Aortic smooth muscle cell (primary cell): ENCODE measurements at places on chromosomes 13 and 19. TPM values are rescaled to one million over a fixed set of nuclear protein-coding genes. Genes with fewer than 3 reads are reported as not detected.

Gene ZNF616
- total RNA-seq = 8.7 and 9.0 TPM in 2 replicates

Gene OVOL3
- total RNA-seq = not detected in 2 replicates

Gene CDX2
- total RNA-seq = not detected in 2 replicates

Gene TUBA3C
- total RNA-seq = not detected in 2 replicates

Gene PLIN5
- not detected in 2 replicates for total RNA-seq

Gene GPATCH1
- 5.8 and 7.5 TPM in 2 replicates for total RNA-seq

Gene DAPK3
- 124 and 128 TPM in 2 replicates for total RNA-seq

Gene KLF1
- total RNA-seq = not detected in 2 replicates

Gene FCGBP
- total RNA-seq = 0.13 and 0.19 TPM in 2 replicates

Gene ZNF600
- 2.2 and 2.6 TPM in 2 replicates for total RNA-seq

Gene MYO16
- under 0.01 TPM in 2 replicates for total RNA-seq

Gene KIR2DL4
- not detected in 2 replicates for total RNA-seq

Gene GPR18
- not detected in 2 replicates for total RNA-seq

Gene IRS2
- 1.1 and 1.2 TPM in 2 replicates for total RNA-seq

Gene TLE6
- 1.7 and 2.0 TPM in 2 replicates for total RNA-seq

Gene ZNF667
- 3.2 and 4.0 TPM in 2 replicates for total RNA-seq

Gene OSCAR
- 0.06 and 0.13 TPM in 2 replicates for total RNA-seq

Gene UBE2L5
- total RNA-seq = not detected in 2 replicates

Gene TUBB4A
- not detected in 2 replicates for total RNA-seq

Gene ZIC2
- not detected in 2 replicates for total RNA-seq

Gene SAFB2
- 32.4 and 32.9 TPM in 2 replicates for total RNA-seq
